ENCODE measurements at places on chromosomes 1 and 21.

DNA sequence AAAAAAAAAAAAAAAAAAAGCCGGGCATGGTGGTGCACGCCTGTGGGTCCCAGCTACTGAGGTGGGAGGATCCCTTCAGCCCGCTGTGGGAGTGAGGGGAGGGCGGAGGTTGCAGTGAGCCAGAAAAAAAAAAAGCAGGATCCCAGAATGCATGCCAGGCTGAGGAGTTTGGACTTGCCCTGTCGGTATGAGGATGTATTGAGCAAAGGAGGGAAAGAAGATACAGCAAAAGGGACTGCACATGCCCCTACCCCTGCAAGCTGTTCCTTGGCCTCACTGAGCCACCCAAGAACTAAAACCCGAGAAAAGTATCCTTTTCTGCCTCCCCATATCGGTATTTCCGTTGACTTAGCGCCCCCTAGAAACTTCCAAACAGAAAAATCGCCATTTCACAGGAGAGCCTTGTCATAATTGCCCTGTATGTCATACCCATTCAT, 1.3 kb upstream of the GPATCH4 start:
- no peak for DNase-seq

DNA sequence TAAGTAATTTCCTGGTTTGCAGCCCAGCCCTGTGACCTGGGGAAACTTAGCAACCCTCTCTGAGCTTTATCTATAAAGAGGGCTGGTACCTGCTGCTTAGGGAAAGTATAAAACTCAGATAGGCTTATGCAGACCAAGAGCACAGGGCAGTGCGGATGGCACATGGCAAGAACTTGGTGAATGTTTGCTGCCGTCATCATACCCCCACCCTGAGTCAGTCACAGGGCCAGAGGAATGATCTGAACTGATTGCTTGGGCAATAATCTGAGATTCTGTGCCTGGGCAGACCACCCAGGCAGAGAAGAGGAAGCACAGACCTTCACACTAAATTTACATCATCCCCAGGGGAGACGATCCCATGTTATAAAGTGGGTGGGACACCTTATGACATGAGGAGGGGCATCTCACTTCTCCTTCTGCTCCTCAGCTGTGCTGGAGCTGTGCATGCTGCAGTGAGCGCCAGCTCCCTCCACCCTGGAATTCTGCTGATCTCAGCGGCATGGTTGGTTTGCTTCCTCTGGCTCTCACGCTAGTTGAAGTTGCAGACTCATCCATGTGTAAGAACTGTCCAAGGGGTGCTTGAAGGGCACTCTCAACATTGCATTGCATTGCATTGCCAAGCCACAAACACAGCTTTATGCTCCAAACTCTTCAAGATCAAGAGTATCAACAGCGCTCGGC, 197.1 kb downstream of the AJAP1 start:
- DNase-seq, result no peak

DNA sequence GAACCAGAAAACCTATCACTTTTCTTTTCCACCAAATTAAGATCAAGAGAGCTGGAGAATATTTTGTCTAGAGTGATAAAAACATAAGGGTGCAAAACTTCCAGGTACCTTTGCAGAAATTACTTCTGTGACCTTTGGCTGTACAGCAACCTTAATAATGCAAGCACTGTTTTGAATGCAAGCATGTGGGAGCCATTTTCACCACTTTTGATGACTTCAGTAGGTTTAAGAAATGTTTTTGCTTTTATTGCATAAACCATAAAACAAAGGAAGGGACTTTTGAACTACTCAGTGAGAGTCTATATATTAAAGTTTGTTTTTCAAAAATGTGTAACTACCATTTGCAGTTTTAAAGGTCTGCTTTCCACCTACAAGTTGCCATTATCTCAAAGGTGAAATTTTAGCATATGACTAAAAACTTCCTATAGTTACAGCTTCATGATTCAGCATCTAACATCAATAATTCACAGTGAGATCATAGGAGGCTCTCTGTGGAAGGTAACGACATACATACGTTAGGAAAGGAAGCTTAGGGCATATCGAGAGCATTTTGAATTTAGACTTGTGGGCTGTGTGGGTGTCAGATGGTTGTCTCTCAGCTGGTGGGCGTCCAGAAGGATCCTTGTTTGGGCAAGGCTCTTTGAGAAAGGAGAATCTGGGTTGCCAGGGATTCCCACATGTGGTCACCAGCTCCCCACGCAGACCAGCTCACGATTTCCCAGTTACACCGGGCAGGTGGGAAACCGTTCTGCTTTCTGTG, 1.1 kb upstream of the GADD45A start:
- peak; percentile 43 for DNase-seq

GRCh38 chr1:232132572-232132971, 497.4 kb downstream of the SIPA1L2 start:
- DNase-seq, result no peak

GRCh38 chr1:202122639-202123335, at the start of gene GPR37L1:
GPR37L1 (plus strand) TSS chr1:202122917; CDS start chr1:202122964, 47 bp downstream.
- DNase-seq, result no peak

- peak; percentile 10 for DNase-seq
Measured at GRCh38 chr1:229388897-229389580, 44.9 kb downstream of the ACTA1 start.

- no peak for DNase-seq
Measured at GRCh38 chr21:33988237-33989017, 72.8 kb upstream of the ATP5PO start.

GRCh38 chr1:17599954-17600300, 60.4 kb downstream of the ARHGEF10L start:
- DNase-seq, result no peak
